Activated T-helper 1 cell treated with anti-CD3 and anti-CD28 coated beads, Interleukin-2, amount 50 U/mL, for 16 hours (primary cell): ENCODE measurements at places on chromosomes 2 and 18.

DNA sequence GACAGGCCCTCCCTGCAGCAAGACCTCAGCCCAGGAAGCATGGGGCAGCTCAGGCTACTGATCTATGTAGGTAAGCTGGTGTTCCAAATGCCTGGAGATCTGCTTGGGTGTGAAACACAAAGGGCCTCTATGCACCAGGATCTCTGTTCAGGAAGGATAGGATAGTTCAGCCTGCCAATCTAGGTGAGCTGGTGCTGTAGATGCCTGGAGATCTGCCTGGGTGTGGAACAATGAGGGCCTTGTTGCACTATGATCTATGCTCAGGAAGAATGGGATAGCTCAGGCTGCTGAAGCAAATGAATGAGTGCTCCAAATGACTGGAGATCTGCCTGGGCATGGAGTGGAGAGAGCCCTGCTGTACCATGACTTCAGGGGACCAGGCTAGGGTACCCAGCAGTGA, 48.9 kb upstream of the MYL1 start:
- no peak for DNase-seq

GRCh38 chr18:59354731-59355130, 4.3 kb downstream of the LMAN1 start:
- no peak for DNase-seq

DNA sequence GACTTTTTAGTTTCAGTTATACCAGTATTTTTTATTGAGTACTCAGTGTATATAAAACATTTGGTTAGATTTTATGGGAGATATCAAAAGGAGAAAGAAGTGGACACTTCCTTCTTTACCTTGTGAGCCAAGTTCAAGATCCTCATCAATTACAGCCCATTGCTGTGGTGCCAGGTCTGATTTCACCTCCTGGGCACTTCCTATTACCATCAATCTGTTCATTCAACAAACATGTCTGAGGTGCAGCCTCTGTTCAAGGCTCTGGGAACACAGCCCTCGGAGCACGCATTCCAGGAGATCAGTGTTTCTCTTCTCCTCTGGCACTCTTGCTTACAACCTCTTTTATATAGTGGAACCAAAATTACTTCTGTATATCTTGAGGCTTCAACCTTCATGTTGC, 171.4 kb upstream of the ALPP start:
- DNase-seq: no peak

GRCh38 chr2:144227427-144228105, 292.4 kb downstream of the ZEB2 start:
- DNase-seq: no peak

DNA sequence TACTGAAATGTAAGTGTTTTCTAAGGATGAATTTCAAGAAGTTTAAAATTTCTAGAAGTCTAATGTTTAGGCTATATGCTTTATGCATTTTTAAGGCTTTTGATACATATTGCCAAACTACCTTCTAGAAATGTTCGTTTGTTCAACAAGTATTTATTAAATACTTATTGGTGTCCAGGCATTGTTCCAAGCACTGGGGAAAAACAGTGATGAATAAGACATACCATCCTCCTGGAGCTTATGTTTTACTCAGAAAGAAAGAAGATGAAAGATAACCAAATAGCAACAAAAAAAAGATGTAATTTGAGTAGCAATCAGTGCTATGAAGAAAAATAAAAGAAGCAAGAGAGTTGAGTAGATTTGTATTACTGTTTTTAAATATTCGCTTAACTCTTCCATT, 692.9 kb downstream of the SLC4A3 start:
- no peak for DNase-seq

DNA sequence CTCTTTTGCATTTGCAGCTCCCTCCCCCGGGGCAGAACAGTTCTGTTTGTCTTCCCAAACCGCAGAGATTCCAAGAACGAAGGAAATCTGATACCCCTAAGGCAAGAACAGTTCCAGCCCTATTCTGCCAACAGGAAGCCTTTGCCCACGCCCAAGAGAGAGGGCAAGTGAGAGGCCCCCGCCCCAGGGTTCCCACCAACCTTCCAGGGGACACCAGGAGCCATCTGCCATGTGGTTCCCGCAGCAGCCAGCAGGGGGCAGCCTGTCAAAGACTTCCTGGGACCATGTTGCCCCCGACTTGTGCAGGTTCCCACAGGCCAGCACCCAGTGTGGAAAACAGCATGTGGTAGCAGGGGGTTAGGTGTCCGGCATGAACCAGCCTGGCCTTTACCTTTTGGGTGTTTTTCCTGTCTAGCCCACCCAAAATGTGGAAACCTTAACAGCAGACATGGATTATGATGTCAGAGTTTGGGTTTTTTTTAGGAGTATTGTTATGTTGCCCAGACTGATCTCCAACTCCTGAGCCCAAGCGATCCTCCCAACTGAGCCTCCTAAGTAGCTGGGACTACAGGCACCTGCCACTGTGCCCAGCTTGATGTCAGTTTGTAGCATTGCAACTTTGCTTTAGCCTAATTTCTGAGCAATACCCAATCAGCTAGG, 21.7 kb upstream of the EFHD1 start:
- peak; percentile 52 for DNase-seq

DNA sequence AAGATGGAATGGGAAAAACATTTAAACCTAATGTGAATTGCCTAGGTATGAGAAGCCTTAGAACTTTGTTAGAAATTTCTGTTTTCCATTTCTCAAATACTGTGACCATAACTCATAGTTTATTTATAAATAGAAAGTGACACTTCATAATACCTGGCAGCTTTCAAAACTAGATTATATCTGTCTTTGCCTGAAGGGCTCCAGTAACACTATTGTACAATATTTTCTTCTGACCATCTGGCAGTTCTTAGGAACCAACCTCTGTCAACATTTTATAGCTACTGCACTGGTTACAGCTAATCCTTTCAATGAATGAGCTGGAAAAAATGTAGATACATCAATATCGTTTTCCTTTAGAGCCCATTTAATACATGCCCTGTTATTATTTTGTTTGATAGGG, 237.4 kb downstream of the CAMKMT start:
- no peak for DNase-seq

DNA sequence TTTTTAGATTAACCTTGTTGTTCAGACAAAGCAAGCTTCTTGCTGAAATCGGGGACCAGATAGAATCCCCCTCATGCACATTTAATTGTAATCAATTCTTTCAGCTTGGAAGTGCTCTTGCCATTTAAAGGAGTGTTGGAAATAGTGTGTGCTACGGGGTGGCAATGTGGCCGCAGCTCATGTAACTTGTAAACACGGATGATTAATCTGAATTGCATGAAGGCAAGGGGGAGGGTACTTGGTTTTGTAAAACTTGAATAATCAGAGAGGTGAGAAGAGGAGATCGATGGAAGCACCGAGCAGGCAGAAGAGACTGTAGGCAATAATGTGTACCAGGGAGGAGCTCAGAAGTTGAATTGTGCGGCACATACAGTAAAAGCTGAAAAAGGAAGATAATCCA, 273.5 kb downstream of the PTGR3 start:
- DNase-seq: no peak

DNA sequence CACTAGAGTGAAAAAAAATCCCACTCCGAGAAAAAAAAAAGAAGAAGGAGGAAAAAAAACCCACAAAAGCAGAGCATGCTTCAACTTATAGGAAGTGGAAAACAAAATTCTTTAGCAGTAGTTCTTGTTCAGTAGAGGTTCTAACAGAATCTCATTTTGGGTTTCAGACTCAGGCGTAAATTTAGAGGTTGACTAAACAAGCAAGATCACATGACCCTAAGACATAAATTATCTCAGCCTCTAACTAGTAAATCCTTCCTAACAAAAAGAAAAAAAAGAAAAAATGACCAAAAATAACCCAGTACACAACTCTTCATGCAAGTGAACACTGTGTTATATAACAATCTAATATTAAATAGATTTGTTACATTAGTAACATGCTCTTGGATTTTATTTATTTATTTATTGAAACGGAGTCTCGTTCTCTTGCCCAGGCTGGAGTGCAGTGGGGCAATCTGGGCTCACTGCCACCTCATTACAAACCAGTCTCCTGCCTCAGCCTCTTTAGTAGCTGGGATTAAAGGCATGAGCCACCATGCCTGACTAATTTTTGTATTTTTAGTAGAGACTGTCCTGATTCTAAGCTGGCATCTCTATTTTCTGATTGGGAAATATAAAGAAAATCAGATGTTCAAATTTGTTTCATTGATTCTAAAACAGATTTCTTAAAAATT, 35.4 kb downstream of the PPP4R3B start:
- DNase-seq: no peak

DNA sequence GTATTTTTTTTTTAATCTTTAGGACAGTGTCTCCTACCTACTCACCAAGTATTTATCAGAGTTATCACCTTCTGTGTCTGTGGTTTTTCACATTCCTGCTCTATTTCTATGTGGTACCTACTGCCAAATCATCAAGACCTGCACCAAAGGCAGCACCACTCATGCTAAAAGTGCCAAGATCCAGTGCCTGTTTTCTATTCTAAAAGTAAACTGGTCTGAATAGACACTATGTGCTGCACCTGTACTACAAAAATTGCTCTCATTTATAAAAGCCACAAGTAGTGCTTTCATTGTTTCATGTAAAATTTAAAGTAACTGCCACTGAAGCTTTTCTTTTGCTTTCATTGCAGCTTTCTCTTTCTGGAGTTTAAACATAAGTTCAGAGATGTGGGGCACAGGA, 103.9 kb upstream of the GULP1 start:
- no peak for DNase-seq

- DNase-seq: no peak
Observed at GRCh38 chr18:60082790-60083189, 183.0 kb downstream of the PMAIP1 start.

- no peak for DNase-seq
Observed at GRCh38 chr2:227474410-227474809, 2.5 kb downstream of the AGFG1 start.

DNA sequence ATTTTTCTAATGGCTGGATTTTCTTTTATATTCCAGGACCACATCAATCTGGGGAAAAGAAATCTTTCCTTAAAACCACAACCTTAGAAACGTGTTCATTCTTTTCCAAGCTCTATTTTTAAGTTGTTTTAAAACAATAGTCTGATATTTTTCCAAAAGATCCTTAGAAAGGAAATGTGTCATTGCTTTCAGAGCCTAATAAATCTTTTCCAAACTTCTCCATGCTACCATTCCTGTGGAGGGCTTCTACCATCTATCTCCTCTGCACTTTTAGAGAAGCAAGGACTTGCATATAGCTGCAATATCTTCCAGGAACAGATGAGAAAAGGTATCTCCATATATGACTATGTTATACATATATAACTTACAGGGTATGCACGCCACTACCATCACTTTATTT, 21.2 kb downstream of the WDFY1 start:
- no peak for DNase-seq

DNA sequence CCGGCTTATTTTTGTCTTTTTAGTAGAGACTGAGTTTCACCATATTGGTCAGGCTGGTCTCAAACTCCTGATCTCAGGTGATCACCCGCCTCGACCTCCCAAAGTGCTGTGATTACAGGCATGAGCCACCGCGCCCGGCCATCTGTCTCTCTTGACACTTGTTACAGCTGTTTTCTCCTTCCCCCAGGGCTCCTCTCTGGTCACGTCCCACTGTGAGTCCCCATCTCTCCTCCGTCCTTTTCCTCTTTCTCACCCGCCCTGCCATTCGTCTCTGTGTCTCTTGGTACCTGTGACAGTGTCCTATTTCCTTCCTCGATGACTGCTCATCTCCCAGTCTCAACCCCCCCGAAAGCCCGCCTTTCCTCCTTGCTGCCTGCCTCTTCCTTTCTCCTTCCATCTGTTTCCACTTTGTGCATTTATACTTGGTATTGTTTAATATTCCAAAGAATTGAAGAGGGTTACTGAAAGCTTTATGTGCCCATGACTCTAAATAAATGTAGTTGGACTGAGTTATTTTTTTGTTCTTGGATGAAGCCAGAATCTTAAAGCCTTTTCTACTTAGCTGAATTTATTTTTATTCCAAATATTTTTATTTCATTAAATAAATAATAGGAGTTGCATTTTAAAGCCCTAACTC, 241.5 kb downstream of the SH3RF3 start:
- DNase-seq: no peak

DNA sequence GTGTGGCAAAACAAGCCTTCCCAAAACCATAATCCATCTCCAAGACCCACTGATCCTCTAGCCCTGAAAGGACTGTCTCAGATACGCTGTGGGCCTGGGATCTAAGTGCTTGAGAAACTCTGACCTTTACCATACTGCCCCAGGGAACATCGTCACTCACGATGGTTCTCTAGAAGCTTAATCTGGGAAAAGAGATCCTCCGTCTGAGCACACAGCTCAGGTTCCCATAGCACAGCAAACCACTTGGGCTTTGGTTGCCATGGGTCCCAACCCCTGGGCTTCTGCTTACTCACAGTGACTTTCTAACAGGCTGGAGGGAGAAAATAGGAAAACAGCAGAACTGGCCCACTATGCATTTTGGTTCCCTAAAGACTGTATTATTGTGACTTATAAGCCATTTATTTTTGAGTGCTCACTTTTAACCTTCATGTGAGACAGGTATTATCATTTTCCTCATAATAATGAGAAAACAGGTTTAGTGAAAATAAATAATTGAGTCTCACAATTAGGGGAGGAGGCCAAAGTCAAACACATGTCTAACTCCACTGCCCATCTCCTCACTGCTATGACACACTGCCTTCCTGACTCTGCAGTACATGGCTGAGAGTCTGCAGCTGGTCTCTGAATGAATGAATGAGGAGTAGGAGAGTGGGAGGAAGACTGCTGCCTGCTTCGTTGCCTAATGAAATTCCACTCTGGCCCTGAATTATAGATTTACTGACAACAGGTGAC, 46.7 kb downstream of the REEP1 start:
- DNase-seq: no peak

DNA sequence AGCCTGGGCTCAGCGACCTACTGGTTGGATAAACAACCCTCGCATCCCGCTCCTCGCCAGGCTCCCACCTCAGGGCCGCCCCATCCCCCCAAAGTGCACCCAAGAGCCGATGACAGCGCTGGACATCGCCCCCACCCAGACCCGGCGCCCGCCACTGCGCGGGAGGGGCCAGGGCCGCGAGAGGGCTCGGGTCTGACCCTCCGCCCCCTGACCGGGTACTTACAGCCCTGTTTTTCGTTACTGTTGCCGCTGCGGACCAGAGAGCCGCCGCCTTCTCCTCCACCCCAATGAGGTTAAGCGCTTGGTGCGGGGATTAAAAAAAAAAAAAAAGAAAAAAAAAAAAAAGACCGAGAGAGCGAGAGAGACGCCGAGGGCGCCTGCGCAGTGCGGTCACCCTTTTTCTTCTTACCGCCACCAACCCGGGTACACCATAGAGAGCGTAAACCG, at the start of gene CLASP1:
CLASP1 (minus strand) TSS at position 314 of the 447 bp plus-strand sequence. CDS start 43,567 bp downstream, outside the sequence.
- DNase-seq: peak; percentile 9

DNA sequence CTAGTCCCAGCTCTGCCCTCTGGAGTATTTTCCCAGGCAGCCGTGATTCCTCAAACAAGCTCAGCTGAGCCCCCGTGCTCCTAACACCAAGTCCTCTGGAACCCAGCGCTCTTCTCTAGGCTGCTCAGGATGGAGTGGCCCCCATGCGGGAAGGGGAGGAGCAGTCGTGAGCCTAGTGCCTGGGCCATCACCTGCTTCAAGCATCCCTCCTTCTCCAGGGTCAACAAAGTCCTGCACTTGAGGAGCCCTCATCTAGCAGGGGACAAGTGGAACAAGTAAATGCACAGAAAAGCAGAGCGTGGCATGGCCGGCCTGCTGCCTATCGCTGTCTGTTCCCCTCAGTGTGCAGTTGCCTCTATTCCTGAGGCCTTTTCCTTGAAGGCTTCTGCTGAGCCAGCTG, 168.6 kb downstream of the INHBB start:
- DNase-seq: no peak
